Foreskin fibroblast (primary cell): ENCODE measurements at places on chromosomes 2 and 18.

DNA sequence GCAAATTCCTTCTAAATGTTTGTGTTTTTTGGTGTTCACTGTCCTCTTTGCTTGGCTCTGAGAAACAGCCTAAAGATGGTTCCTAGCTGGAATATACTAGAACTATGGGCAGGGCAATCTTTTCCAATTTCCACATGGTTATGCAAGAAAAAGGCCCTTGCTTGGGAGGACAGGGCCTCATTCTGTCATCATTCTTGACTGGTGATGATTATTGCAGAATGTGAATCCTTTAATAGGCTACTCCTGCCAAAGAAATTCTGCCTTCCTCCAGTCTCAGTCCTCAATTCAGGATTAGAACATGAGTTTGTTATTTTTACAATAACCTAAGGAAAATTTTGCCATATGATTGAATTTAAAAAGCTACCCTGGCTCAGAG is 218.7 kb downstream of the HNMT start:
- peak; percentile 58 for DNase-seq

DNA sequence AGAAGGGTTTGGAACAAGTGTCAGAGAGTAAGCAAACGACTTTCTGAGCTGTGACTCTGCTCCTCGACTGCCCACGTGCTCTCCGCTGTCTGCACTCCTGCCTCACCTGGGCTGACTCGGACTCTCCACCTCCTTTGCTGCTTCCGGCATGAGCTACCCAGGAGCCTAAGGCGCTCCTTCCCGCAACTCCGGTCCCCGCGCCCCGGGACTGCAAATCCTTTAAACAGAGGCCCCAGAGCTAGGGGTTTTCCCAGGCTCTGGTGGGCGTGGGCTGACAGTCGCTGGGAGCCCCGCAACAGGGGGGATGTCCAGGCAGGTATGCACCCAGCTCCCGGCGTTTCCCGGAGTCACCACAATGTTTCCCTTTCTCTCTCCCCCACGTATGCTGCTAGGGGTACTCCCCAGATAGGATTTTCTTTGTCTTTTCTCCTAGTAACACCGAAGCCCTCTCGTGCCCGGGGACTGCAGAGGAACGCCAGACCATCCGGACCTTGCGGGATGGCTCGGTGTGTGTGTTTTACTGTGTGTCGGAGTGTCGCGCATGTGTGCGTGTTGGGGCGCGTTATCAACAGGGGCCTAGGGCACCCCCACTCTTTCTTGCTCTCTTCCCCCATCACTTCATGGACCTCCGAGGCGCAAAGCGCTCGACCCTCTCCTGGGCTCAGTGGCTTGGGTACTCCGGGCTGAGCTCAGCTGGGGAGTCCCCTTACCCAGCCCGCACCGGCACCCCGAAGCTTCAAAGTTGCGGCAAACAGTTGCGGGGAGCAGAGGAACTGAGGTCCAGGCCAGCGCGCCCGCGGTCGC is 691 bp upstream of the THSD7B start:
- no peak for DNase-seq

GRCh38 chr2:237171396-237171795 is 85.7 kb downstream of the COPS8 start:
- DNase-seq: peak; percentile 94

GRCh38 chr2:204042401-204042800 is 105.8 kb downstream of the ICOS start:
- DNase-seq: no peak
